ENCODE measurements at places on chromosomes 2 and 18.

DNA sequence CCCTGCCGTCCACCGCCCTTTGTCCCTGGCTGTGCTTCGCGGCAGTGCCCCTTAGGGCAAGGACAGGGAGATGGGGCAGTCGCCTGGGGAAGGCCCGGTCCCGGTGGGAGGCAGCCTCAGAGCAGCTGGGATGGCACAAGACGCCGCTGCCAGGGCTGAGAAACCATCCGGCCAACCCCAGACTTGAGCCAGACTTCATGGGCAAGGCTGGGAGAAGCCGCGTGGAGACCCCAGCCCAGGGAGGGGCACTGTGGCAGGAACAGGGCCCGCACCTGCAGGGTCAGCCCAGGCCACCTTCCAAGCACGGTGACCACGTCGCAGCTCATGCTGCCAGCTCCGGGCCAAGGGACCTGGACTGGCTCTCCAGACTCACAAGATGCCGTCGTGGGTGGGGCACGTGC lies 84.0 kb downstream of the NFATC1 start:
- DNase-seq = no peak

DNA sequence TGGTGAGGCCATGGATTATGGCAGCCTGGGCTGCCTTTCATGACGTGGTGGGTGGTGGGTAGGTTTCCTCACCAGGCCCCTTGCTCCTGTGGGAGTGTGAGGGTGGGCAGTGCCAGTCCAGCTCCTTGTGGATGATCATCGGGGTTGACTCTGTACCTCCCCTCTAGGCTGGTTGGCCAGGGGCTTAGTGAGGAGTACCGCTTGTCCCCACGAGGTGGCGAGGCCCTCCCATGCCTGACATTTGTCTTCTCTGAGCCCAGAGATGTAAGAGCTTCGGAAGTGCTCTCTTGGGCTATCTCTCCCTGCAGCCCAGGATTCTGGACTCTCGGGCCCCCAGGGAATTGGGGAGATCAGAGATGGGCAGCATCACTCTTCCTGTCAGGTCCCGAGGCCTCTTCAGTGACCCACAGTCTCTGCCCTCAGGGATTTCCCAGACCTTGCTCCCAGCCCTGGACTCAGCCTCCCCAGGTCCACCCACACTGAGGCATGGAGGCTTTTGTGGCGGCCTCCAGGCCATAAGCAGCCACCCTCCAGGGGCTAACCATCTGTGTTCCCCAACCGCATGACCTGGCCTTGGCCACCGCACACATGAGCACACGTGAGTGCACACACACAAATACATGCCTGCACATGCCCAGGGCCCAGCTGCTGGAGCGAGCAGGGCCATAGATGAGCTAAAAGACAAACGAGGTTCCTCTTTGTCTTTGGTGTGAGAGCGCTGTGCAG lies 6.5 kb downstream of the SPR start:
- DNase-seq = no peak

DNA sequence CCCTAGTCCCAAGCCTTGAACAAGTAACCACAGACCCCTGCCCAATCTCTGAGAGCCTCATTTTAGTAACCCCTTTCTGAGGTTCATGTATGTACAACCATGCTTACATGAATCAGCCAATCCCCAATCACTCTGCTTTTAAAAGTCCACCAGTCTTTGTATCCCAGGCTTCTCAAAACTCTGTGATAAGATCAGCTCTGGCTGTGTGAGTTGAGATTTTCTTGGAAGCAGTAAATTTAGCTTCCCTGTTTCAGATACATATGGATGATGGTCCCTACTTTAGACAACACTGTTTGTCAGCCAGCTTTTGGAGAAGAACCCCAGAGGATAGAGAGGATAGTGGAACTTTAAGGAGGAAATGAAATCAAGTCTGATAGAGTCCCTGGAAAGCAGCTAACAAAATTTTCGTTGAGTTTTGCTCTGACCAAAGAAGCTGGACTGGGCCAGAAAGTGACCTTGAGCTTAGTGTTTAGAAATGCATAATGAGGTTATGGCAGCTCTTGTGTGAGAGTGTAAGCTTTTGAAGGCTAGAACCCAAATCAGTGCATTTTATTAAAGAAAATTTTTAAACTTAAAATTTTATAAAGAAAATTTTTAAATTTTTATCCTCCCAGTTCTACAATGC lies 3.7 kb downstream of the ADNP2 start:
- no peak for DNase-seq

GRCh38 chr2:126885751-126886210 lies 12.9 kb upstream of the TEX51 start:
- DNase-seq = no peak

GRCh38 chr2:23482188-23482587 lies 97.2 kb downstream of the KLHL29 start:
- DNase-seq = no peak

- no peak for DNase-seq
Observed at GRCh38 chr2:3460156-3460555, 59.2 kb downstream of the ADI1 start.

- no peak for DNase-seq
Observed at GRCh38 chr2:150985741-150986140, 275.9 kb downstream of the RBM43 start.

GRCh38 chr18:70082430-70082829 lies 123.1 kb downstream of the RTTN start:
- no peak for DNase-seq

- no peak for DNase-seq
Observed at GRCh38 chr18:12828116-12829051, 55.7 kb downstream of the PTPN2 start.

GRCh38 chr2:132668987-132669907 lies 758 bp downstream of the LYPD1 start:
- DNase-seq = no peak

- DNase-seq = no peak
Observed at GRCh38 chr2:164335128-164335527, 286.2 kb downstream of the GRB14 start.

GRCh38 chr2:59734743-59735142 lies 818.7 kb downstream of the BCL11A start:
- DNase-seq = no peak

- DNase-seq = no peak
Observed at GRCh38 chr2:54995553-54995952, 54.7 kb downstream of the RTN4 start.

DNA sequence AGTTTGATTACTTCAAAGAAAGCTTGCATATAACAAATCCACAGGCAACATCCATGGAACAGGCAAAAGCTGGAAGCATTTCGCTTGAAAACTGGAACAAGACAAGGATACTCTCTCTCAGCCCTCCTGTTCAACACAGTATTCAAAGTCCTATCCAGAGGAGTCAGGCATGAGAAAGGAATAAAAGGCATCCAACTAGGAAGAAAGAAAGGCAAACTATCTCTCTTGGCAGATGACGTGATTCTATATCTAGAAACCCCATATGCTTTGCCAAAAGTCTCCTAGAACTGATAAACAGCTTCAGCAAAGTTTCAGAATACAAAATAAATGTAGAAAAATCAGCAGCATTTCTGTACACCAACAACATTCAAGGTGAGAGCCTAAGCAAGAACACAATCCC lies 34.1 kb upstream of the MC4R start:
- no peak for DNase-seq

GRCh38 chr18:74450626-74451025 lies 6.5 kb downstream of the DIPK1C start:
- no peak for DNase-seq

GRCh38 chr2:196951973-196952372 lies 25.5 kb upstream of the PGAP1 start:
- no peak for DNase-seq

DNA sequence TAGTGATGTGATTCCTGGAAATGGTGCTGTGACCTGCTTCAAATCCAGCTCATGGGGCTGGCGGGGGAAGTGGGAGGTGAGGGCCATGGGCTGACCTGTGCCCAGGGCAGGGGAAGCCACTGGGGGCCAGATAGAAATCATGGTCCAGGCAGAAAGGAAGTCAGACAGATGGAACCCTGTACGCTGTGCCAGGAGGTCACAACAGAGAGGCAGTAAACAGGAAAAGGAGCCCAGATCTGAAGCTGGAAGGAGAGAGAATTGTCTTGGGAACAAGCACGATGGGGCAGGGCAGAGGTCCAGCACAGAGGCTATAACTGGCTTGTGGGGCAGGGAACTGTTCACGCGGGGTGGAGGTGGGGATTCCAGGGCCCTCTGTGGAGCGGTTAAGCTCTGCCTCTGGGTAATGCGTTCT lies 76.0 kb downstream of the RNF144A start:
- no peak for DNase-seq

DNA sequence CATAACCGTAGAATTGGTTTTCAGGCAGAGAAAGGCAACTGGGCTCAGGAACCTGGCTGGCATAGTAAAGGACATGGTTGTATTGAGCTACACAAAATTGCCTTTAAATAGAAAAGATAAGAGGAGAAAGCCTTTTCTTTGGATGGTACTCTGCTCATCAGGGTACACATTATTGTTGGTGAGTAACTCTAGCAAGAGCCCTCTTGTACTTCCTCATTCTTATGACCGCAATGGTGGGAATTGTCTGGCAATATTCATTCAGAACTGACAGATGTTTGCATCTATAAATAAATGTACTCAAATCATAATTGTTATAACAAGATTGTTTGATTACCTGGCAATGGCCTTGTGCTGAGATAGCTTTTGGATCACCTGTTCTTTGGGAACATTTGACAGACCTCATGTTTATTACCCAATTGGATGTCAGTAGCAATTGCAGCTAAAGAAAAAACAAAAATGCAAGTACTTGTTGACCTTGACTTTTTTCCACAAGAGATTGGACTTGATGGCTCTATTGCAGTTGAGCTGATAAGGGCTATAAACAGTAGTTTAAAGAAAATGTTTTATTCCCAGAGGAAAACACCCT lies 43.9 kb downstream of the MEIS1 start:
- no peak for DNase-seq

GRCh38 chr2:44767691-44768090 lies 173.8 kb upstream of the SIX3 start:
- DNase-seq = no peak

- no peak for DNase-seq
Observed at GRCh38 chr2:229270551-229271410, at the start of gene PID1. Gene PID1 (minus strand): TSS chr2:229271287. CDS start chr2:229271043, 244 bp downstream.

- DNase-seq = no peak
Observed at GRCh38 chr18:60417946-60418345, 45.4 kb upstream of the MC4R start.

- no peak for DNase-seq
Observed at GRCh38 chr18:74217476-74218143, 69.3 kb downstream of the TIMM21 start.

- no peak for DNase-seq
Observed at GRCh38 chr2:212898011-212898410, 253.4 kb downstream of the IKZF2 start.

DNA sequence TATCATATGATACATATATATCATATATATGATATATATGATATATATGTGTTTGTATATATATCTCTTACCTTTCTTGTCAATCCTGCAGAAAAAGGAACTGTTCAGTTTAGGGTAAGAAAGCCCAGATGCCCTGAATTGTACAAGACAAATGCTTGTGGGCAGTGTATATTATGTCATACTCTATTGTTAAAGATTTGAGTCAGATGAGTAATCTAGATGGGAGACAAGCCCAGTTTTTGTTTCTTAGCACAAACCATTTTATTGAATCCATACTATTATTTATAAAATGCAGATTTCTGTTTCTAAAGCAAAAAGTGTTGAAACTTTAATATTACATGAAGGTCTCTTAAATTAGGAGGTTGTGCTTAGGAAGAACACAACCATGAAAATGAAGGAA lies 90.6 kb downstream of the VRK2 start:
- DNase-seq = no peak

DNA sequence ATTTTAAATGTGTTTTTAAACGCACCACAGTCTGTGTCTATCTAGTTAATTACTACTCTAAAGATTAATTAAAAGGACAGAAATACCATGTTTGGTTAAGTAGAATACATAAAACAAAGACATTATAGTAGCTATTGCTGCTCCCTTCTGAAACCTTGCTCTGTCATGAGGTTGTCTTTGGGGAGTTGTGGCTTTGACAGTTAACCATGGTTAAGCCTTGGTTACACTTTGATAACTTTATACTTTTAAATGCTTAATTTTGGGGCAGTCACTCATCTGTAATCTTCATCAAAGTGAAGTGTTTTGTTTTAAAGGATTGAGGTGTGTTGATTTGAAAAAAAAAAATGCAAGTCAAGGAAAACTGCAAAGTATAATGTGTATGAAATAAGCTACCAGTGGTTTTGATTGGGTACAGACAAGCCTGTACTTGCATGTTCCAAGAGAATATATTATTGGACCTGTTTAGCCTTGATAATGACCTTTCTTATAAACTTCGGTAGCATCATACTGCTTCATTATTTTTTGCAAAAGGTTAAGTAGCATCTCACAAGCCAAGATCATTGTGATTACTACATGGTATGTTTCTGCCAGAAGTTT lies 29.8 kb upstream of the TBR1 start:
- DNase-seq = no peak

GRCh38 chr2:75186821-75187220 lies 12.5 kb downstream of the TACR1 start:
- DNase-seq = no peak

GRCh38 chr2:16123856-16124780 lies 183.8 kb downstream of the MYCN start:
- DNase-seq = no peak

- DNase-seq = peak; percentile 68
Observed at GRCh38 chr2:156455361-156455975, 19.3 kb downstream of the GPD2 start.

- DNase-seq = no peak
Observed at GRCh38 chr2:204933735-204934374, 388.6 kb downstream of the PARD3B start.

GRCh38 chr2:25372405-25373268 lies 30.9 kb upstream of the DNMT3A start:
- no peak for DNase-seq

- no peak for DNase-seq
Observed at GRCh38 chr18:30163573-30163972, 879.0 kb downstream of the DSC3 start.

- DNase-seq = no peak
Observed at GRCh38 chr2:41399437-41400087, 648.3 kb upstream of the PKDCC start.

DNA sequence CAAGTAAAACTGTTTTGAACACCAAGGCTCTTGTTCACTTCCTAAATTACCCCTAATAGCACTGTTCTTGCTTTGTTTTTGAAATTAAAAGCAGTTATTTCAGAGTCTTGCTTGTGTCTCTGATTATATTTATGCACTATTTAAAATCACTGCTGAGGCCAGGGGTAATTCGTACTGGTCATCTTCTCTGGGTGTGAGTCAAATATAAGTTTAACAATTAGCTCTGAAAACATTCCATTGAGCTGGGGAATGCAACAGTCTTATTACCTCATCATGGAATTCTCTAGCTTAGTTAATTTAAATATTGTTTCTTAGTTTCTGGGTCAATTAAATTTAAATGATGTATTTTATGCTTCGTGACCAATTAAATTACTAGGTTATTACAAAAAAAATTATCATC lies 135.0 kb downstream of the MEIS1 start:
- DNase-seq = peak; percentile 61

GRCh38 chr2:85737481-85737880 lies 16.3 kb upstream of the ATOH8 start:
- DNase-seq = peak; percentile 63

All from epithelial cell of proximal tubule (primary cell).